ENCODE measurements at places on chromosomes 4 and X.
A peak's percentile ranks its signal among the peaks of the same experiment; 100 is the strongest.

DNA sequence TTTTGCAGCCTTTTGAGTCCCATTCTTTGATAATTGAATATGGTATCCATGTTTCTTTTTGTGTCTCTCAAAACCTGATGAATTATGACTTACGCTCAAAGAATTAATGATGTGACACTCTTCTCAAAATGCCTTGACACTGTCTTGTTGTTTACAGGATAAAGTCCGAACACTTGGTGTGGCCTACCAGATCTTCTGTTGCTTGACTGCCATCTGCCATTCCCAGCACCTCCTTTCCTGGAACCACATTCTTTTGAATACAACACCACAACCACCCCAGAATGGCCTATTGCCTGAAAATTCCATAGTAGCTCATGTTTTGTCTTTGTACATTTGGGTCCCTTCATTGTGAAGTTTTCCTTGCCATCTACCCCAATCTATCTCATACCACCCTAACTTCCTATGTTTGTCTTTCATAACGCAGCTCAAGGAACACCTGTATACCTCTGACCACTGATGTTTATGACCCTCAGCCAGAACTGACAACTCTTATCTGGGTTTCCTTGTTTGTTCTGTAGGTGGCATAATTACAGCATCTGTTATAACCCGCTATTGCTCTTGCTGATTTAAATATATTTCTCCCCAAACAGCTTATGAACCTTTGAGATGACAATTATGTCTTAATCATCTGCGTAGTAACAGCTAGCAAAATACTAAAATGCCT is 991.3 kb downstream of the RAB28 start:
- no peak for DNase-seq

- peak; percentile 18 for DNase-seq
Observed at GRCh38 chr4:17577665-17578481, 875 bp downstream of the LAP3 start.

DNA sequence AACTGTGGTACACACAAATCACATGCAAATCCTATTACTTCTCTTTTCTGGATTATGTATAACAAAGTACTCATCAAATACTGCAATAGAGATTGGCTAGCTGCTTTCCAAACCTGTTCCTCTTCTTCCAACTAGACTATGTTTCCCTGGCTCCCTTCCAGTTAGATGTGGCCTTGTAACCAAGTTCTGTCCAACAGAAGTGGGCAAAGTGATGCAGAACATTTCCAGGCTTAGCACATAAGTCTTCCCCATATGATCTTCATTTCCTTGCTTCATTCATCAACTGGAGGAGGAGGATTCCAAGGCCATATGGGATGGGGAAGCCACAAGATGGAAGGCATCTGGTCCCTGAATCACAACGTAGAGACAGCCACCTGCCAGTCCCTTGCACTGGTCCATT is 8.0 kb downstream of the SLC9A7 start:
- no peak for DNase-seq

GRCh38 chr4:116881077-116881476 is 204.3 kb downstream of the TRAM1L1 start:
- no peak for DNase-seq

GRCh38 chr4:86928400-86929255 is 6.2 kb upstream of the AFF1 start:
- no peak for DNase-seq

DNA sequence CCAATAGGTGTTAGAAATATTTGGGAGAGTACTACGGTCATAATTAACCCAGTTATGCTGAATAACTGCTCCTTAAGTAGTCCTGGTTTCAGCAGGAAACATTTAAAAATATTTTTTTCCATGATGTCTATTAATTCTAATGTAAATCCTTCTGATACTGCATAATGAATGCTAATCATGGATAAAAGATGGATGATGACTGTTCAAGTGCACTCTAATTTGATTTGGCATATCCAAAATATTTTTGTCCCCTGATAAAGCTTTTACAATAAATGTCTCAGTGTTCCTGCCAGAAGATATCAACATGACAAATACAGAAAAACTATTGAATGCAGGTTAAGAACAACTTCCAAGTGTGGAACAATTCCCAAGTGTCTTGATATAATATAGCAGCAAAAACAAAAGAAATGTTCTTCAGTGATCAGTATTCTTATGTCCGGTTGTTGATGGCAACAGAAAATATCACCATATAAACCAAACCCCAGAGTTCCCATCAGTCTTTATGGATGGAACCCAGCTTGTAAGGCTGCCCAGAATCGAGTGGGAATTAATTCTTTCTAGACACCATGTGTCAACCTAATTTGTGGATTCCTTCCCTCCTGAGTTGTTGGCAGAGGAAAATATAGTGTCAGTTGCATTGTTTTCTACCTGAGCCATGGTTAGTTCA is 205.4 kb upstream of the GK2 start:
- DNase-seq: no peak

GRCh38 chrX:19190902-19191301 is 68.6 kb upstream of the ADGRG2 start:
- DNase-seq: no peak

GRCh38 chr4:129328162-129328561 is 232.2 kb downstream of the C4orf33 start:
- DNase-seq: no peak

GRCh38 chr4:149952101-149952500 is 126.1 kb upstream of the DCLK2 start:
- no peak for DNase-seq

- DNase-seq: no peak
Observed at GRCh38 chr4:137463377-137464003, 68.8 kb downstream of the PCDH18 start.
